ENCODE measurements at places on chromosomes 7 and 10.
A peak's percentile ranks its signal among the peaks of the same experiment; 100 is the strongest.

GRCh38 chr10:24394461-24395190 lies 185.7 kb downstream of the KIAA1217 start:
- no peak for DNase-seq

- no peak for DNase-seq
Measured at GRCh38 chr7:37508118-37508517, 59.5 kb upstream of the ELMO1 start.

GRCh38 chr10:93412801-93413200 lies 69.3 kb downstream of the MYOF start:
- DNase-seq, result no peak

DNA sequence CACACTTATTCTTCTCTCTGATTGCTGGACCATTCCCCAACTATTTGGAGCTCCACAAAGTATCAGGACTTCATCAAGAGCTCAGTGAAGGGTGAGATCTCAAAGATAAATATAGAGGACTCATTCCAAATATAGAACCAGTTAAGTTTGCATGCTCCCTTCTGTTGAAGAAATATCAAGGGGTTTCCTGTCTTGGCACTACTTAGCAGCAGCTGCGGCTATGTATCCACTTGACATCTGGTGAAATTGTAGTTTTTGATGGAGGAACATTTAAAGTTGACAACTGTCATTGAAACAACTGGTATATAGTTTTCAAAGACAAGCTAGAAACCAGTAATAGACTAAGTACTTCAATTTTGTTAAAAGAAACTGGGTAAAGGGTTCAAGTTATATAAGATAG lies 1.0 kb upstream of the SPAG6 start:
- DNase-seq, result no peak

GRCh38 chr7:3309140-3309539 lies 8.1 kb downstream of the SDK1 start:
- no peak for DNase-seq

GRCh38 chr7:36084485-36085091 lies 68.5 kb upstream of the EEPD1 start:
- DNase-seq, result no peak

GRCh38 chr7:13981070-13981469 lies 8.4 kb downstream of the ETV1 start:
- no peak for DNase-seq

DNA sequence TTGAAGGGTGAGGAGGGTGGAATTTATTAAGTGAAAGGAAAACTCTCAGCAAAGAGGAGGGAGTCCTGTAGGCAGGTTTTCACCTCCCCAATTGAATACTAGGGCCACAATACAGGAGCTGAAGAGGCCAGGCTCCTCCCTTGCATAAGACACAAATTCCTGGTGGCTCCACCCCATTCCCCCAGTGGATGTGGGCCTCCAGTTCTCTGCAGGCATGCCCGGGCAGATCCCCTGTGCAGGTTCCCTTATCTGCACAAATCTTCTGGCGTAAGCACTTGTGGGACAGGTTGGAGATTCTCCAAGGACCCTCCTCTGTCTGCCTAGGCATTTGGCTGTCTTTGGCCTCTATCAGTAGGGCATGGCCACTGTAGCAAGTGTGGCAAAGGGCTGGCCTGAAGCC lies 847.1 kb upstream of the MBL2 start:
- no peak for DNase-seq

- no peak for DNase-seq
Measured at GRCh38 chr10:129898706-129899268, 65.3 kb downstream of the EBF3 start.

DNA sequence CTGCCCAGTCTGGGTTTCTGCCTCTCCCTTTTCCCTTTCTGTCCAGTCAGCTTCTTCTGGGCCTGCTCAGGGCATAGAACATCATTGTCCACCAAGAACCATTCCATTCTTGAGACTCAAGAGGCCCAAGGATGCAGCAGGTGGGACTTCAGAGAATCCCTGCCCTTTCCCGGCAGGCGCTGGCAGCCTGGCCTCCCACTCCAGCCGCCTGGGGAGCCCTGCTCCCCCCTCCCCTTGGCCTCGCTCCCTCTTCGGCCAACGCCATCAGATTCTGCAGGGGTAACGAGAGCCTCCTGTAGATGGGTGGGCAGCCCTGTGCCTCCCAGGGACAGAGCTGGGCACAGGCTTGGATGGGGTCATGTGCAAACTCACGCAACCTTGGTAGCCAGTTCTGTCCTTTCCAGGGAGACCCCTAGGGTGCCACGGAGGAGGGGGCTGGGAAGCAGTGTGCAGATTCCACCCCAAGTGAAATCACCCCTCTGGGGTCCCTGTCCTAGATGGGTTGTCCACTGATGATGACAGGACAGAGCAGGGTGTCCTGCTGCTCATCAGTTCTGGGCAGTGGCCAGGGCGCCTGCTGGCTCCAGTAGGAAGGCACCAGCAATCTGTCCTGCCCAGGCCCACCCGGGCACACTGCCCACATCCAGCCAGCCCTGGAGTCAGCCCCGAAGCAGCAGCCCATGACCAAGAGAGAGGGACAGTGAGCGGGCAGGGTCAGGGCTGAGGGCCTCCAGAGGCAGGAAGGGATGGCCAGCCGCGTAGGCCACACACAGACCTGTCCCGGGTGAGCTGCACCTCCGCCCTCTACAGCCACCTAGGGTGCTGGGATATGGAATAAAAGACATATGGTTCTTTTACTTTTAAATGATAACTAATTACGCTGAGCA lies 47.7 kb downstream of the RASGEF1A start:
- DNase-seq, result no peak

DNA sequence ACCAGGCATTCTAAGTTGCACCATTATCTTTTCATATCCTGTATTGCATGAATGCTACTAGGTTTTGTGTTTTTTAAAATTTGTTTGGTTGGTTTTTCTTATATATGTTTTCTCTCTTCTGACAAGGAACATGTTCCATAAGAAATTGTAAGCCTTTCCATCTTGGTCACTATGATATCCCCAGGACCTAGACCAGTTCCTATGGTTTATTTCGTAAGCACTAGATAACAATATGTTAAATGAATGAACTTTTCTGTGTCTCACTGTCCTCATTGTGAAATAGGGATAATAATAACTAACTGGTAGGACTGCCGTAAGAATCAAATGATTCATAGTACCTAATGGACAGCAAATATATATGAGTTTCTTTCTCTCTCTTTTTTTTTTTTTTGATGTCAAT lies 146.3 kb downstream of the SEMA3E start:
- DNase-seq, result no peak

DNA sequence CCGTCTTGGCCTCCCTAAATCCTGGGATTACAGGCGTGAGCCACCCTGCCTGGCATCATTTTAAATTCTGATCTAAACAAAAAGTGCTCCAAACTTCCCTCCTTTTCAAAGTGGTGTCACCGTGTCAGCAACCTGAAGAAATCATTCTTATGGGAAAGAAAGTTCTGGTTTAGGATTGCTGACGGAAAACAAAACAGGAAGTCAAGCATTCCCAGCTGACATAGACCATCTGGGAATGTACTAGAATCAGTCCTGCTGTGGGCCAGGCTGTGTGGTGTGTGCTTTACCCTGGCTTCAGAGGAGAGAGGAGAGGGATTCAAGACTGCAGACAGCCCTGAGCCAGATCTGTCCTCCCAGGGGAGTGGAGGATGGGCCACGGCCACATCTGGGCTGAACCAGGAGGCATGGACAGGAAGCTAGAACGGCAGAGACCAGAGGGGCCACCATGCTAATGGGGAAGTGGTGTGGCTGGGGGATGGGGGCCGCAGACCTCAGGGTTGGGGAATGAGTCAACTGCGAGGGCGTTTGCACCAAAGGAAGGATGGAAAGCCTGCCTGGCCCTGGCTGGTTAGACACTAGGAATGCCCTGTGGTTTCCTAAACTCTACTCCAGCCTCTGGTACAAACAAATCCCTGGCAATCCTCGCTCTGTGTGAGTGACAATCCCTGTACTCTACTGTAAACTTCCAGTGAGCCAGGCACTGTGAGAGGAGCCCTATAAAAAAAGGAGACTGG lies 16.7 kb upstream of the CLIP2 start:
- peak; percentile 82 for DNase-seq

DNA sequence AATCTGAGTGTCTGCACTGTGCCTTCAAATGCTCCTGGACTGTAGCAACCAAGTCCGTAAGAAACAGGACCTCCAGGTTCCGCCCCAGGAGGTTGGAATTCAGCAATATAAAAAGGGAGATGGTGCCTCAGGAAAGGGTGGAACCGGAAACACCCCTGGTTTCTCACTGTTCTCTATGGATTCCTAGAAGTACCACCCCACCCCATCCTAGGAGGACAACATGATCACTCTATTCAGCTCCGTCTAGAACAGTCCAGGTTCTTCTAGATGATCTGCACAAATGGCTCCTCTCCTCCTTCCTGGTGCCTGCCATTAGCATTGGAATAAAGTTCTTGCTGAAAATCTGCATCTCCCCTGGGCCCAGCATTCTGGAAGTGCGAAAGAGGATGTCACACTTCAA lies 7.6 kb upstream of the ZNF12 start:
- DNase-seq, result no peak

DNA sequence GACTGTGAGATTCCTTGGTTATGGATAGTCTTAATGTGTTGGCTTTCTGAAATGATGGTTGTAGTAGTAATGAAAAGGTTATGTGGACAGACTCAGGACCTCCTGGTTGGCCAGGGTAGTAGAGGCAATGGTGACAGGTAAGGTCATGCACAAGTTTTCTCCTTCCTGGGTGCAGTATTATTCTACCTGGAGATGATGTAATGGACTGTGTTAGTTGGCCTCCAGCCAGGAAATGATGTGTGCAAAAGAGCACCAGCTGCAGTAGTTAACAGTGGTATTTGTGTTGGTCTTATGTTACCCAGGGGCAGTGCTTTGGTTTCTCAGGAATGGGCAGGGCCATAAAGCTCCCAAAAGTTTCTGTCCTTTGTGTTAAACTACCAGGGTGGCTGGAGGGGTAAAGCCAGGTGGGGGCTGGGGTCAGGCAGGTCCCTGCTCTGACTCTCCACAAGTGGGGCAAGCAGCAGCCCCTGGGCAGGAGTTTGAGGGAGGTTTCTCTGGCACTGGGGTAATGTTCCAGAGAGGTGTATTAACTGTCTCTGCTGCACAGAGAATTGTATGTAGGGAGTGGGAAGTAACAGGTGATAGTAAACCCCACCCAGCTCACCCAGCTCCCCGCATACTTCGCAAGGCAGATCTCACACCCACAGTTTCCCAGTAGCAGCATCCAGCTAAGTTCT lies 36.3 kb downstream of the GPR22 start:
- no peak for DNase-seq

DNA sequence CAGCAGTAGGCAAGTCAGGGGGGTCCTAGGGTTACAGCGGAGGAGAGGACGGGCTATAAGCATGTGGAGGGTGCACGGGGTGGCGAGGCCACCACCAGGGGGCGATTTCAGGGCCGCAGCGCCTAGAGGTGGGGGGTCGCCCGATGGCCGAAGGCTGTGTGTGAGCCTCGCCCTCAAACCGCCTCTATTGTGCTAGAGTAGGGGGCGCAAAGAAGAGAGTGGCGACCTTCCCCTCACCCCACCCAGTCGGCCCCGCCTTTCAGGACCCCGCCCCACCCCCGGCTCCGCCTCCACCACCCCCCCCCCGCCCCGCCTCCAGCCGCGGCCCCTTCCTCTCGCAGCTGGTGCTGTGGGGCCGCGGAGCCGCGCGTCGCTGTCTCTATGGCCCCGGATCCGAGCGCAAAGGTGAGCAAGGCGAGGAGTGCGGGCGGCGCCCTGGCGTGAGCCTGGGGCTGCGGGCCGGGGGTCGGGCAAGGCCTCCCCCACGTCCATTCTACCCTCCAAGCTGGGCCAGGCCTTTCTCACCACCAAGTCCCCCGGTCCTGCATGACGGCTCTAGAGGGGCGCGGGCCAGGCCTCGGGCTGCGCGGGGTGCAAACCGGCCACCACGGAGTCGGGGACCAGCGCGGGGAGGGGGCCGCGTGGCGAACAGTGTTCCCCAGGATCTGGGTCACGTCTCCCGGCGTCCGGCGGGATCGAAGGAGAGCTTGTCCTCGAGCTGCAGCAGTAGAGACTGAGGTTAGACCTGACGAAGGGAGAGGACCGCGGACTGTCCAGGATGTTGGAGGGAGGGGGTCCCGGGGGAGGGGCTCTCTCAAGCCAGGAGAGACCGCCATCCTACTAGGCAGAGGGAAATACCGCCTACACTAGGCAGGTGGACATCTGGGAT lies at the start of gene SEMA4G:
SEMA4G (plus strand) TSS at position 318 of the 889 bp plus-strand sequence. CDS start 3,409 bp downstream, outside the sequence.
- peak; percentile 78 for DNase-seq

GRCh38 chr7:26437003-26437532 lies 145.4 kb downstream of the SNX10 start:
- DNase-seq, result no peak

- peak; percentile 57 for DNase-seq
Measured at GRCh38 chr7:75762350-75762917, 9.6 kb downstream of the CCL26 start.

- no peak for DNase-seq
Measured at GRCh38 chr10:104643303-104643663, 2.2 kb downstream of the SORCS3 start.

- DNase-seq, result no peak
Measured at GRCh38 chr10:8060704-8061121, 6.2 kb downstream of the GATA3 start.

- DNase-seq, result no peak
Measured at GRCh38 chr7:15424468-15424867, 137.3 kb downstream of the AGMO start.

DNA sequence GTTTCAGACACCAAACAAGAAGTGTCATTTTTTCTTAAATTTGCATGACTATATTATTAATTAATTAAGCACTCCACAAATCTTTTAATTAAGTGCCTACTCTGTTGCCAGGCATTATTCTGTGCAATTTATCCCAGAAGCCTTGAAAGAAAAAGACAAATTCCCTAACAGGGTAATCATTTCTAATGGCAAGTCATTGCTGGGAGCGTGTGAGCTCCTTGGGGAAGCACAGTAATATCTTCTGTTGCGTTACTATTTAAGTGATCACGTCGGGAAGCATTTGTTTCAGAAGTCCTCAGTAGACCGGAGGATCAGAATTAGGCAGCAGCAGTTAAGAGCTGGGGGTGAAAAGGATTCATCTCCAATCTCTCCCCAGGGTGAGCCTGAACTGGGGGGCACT lies 276.8 kb upstream of the RNF32 start:
- no peak for DNase-seq

GRCh38 chr10:57699944-57700343 lies 567.8 kb downstream of the IPMK start:
- DNase-seq, result no peak

DNA sequence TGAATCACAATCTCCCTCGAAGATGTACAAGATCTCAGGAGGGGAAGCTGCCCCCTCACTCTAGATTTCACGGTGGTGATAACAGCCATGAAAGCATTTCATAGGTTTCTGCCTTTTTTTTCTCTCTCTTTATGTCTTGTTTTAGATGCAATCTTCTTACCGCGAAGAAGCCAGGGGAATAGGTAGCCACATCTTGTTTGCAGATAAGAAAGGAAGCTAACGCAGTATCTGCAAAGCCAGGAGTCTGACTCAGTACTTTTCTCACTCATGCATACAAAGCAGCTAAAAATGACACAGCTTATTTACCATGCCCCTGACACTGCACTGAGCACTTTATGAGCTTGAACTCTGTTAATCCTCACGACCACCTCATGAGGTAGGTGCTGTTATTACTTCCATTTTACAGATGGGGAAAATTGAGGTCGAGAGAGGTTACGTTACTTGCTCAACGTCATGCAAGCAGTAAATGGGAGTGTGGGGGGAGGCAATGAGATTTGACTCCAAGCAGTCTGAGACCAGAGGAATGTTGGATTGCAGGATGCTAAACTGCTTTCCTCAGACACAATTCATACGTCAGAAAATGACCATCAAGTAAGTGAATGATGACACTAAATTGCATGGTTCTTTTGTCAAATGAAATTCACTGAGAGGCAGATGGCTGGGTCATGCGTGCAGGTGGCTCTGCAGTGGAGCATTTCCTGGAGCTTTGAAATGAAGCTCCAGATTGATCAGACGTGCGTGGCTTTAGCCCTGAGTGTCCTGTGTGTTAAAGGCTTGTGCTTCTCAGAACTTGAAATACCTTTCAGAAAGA lies 3.3 kb downstream of the MAP3K8 start:
- DNase-seq, result no peak

Data from GM12891 (cell line).